ENCODE measurements at places on chromosomes 7 and 10.
A peak's percentile ranks its signal among the peaks of the same experiment; 100 is the strongest.

GRCh38 chr10:31095677-31096560, 64.3 kb upstream of the ZNF438 start:
- DNase-seq: no peak

DNA sequence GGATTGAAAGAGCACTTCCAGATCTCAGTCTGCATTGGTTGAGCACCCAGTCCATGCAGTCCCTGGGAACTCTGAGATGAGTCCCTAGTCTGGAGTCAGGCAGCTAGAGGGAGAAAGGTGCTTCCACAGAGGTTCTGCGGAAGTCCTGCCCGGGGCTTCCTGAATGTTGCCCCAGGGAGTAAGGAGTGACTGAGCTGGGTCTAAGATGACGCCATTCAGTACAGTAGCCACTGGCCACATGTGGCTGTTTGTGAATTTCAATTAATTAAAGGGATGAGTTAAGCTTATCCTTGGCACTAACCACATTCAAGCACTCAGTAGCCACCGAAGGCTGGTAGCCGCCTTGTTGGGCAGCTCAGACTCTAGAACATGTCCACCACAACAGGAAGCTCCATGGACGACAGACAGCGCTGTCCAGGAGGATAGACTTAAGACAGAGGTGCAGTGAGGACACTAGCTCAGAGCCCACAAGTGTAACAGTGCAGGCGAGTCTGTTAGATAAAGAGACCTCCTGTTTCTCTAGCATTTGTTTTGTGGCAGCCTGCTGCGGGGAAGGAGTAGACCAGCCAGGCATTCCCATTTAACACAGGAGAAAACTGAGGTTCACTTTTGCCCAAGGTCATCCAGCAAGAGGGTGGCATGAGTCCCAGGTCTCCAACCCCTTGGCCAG, 101.6 kb upstream of the PPIF start:
- no peak for DNase-seq

DNA sequence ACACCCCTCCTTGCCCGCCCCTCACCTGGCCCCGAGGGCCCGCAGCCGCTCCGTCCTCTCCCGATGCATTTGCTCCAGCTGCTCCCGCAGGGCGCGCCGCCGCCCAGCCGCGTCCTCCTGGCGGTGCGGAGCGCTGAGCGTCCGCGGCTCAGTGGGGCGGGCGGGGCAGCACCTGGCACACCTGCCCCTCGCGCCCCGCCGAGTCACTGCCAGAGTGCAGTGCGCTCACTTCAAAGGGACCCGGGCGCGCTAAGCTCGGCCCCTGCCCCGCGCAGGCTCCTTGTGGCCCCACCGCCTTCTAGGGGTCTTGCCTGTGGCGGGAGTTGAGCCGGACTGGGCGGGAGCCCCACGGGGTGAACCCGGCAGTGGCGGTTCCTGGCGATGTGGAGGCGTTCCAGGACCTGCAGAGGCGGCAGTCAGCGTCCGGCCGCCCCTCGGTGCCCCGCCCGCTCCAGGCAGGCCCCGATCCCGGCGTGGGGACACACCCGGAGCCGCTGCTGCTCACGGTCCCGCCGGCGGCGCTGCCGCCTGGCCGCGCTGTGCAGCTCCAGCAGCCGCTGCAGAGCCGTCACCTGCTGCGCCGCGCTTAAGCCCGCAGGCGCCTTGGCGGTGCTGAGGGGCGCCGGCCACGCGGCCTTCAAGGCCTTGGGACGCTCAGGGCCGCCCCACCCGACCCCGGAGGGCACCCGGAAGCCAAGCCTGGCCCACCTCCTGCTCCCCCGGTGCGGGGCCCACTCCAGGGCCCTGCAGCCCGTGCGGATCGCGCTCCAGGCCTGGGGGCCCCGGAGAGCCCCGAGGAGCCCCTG, 6.7 kb downstream of the ATP6V1F start:
- no peak for DNase-seq

GRCh38 chr7:16130111-16131110, 290.9 kb downstream of the CRPPA start:
- DNase-seq: no peak

GRCh38 chr7:36986948-36987724, 262.8 kb upstream of the AOAH start:
- DNase-seq: peak; percentile 28

GRCh38 chr10:86190291-86190690, 176.3 kb downstream of the GRID1 start:
- DNase-seq: no peak

DNA sequence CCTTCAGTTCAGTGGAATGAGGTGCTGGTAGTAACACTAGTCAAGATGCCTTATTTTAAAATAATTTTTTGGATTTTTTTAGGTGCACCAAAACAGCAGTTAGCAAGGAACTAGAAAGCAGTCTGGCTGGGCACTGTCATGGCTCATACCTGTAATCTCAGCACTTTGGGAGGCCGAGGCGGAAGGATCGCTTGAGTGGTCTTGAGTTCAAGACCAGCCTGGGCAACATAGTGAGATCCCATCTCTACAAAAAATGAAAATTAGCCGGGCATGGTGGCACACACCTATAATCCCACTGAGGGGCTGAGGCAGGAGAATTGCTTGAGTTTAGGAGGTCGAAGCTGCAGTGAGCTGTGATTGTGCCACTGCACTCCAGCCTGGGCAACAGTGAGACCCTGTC, 25.8 kb downstream of the PLA2G12B start:
- DNase-seq: no peak

GRCh38 chr10:114761205-114762193, 60.1 kb upstream of the FHIP2A start:
- DNase-seq: no peak

DNA sequence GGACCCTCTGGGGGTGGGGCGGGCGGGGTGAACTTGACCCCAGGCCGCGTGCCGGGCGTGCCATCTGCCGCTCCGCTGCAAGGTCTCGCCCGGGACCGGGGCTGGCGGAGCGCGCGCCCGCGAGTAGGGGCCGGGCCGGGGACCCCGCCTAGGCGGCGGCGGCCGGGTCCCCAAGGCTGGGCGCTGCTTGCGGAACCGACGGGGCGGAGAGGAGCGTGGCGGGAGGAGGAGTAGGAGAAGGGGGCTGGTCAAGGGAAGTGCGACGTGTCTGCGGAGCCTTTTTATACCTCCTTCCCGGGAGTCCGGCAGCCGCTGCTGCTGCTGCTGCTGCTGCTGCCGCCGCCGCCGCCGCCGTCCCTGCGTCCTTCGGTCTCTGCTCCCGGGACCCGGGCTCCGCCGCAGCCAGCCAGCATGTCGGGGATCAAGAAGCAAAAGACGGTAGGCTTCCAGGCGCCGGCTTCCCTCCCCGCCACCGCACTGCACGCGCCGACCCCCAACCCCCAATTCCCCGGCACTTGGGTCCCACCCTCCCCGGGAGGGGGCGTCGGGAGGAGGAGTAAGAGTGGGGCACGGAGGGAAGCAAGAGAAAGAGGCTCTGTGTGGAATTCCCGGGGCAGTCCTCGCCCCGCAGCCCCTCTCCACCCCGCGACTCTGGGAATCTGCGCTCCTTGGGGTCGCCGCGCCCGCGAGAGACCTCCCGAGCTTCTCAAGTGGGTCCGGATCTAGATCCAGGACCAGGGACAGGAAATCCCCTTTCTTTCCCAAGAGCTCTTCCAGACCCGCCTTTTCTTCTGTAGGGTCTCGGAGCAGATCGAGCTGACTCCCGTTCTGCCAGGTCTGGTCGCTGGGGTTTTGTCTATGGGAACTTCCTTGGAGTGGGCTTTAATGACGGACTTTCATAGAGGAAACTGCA, at the start of gene PAPSS2:
Gene PAPSS2, plus strand, starts transcription at position 308 of the 913 bp plus-strand sequence. Its CDS starts 104 bp downstream, at position 412.
- peak; percentile 9 for DNase-seq

DNA sequence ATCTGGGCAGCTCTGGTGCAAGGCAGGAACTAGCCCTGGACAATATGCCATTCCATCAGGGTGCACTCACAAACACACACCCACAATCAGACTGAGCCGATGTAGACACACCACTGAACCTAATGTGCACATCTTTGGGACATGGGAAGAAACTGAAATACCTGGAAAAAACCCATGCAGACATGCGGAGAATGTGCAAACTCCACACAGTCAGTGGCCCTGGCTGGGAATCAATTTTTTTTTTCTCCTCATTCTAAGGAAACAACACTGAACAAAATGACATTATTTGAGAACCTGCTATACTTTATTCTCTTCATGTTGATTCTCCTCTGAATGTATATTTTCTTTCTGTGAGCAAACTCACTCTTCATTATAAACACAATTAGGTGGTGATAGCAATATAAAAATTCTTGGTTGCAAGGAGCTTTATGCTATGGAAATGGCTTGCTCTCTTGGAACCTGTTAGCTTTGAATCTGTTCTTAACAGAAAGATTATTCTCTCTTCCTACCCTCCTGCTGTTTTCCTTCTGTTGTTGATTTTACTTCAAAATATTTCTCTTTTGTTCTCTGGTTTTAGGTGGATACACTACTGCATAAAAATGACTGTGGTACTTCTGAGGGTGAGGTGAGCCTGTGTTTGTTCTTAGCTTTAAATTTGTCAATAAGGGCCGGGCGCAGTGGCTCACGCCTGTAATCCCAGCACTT, 33.0 kb upstream of the MICU1 start:
- DNase-seq: no peak

DNA sequence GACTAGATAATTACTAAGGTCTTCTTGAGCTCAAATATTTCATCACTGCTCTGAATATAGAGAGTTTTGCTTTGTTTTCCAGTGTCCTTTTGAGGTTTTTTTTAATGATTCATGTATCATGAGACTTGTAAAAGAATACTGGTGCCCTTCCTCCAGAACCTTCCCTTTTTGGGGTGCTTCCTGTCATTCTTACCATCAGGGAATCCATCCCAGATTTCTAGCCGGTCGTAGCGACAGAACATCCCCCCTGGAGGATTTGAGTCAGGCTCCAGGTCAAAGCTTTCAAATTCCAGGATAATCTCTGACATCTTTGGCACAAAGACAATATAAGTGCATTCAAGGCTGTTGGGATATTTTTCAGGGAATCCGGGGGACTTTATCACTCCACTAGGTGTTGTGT, 71.0 kb downstream of the NRP1 start:
- DNase-seq: no peak

- DNase-seq: no peak
Measured at GRCh38 chr10:92868036-92868435, 19.7 kb downstream of the EXOC6 start.

GRCh38 chr10:112333452-112333851, 40.5 kb upstream of the ACSL5 start:
- DNase-seq: no peak

GRCh38 chr7:28520074-28521015, 108.0 kb downstream of the CREB5 start:
- DNase-seq: no peak

DNA sequence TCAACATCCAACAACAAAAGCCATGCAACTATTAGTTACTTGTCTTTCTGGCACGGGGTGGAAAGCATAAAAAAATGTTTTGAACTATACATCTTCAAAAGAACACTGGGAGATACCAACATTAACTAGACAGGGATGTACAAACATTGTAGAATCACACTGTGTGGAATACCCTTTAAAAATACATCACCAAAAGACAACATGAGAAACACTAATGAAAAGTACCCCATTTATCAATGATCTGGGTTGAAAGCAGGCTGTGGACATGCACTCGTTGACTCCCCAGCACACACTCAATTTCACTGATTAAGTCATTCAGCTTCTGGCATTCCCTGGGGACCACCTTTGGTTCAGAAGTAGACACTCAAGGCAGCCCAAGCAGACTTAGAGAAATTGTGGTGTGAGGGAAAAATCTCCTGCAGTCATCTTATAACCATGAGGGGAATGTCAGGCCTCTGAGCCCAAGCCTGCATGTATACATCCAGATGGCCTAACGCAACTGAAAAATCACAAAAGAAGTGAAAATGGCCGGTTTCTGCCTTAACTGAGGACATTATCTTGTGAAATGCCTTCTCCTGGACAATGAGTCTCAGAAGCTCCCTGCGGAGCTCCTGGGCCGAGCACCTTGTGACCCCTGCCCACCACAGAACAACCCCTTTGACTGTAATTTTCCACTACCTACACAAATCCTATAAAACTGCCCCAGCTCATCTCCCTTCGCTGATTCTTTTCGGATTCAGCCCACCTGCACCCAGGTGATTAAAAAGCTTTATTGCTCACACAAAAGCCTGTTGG, 53.0 kb downstream of the CACUL1 start:
- DNase-seq: no peak

GRCh38 chr10:22494007-22494406, 148.7 kb downstream of the SPAG6 start:
- no peak for DNase-seq

DNA sequence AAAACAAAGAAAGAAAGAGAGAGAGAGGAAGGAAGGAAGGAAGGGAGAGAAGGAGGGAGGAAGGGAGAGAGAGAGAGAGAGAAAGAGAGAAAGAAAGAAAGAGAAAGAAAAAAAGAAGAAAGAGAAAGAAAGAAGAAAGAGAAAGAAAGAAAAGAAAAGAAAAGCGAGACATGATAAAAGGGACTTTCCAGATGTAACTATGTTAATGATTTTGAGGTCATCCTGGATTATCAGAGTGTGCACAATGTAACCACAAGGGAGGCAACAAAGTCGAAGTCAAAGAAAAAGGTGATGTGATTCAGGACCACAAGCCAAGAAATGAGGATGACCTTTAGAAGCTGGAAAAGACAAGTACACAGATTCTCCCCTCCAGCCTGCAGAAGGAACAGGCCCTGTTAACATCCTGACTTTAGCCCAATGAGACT, 48.9 kb upstream of the PAX2 start:
- DNase-seq: no peak

GRCh38 chr10:14686356-14686755, 88.3 kb downstream of the FAM107B start:
- no peak for DNase-seq

- DNase-seq: no peak
Measured at GRCh38 chr10:71683301-71683700, 36.3 kb downstream of the C10orf105 start.

DNA sequence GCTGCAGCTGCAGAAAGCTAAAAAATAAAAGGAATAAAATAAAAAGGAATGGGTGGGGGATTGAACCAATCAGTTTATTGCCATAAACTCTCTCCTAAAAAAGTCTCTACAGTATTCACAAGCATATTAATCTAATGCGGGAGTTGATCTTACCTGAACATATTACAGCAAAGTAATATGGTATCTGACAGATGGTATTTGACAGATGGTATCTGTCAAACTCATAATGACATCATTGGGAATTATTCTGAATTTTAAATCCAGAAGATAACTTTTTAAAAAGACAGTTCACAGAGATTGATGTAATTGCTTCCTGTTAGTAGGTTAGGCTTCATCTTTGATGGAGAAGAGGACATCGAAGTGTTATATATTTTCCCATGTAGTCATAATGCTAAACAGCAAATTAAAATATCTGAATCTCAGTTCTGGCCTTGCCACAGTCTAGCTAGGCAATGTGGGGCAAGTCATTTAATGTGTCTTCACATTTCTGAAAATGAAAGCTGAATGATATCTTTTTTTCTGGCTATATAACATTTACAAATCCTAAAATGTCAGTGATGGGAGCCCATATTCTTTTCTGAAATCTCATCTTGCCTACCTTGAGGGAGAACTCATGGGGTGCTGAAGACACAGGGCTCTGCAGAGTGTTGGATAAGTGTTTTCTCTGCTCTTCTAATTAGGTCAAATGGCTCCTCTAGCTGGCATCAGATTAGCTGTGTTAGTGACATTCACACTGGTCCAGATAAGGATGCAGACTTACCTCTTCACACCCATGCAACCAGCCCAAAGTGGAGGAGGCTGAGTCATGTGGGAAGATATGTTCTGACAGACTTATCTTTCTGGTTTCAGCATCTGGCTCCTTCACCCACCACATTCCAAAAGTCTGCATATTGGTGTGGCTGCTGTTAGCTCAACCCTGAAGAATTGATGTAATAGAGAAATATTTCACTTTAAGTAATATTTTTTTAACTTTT, 2.1 kb upstream of the LIPM start:
- no peak for DNase-seq
